ENCODE measurements at places on chromosomes 5 and 9.

DNA sequence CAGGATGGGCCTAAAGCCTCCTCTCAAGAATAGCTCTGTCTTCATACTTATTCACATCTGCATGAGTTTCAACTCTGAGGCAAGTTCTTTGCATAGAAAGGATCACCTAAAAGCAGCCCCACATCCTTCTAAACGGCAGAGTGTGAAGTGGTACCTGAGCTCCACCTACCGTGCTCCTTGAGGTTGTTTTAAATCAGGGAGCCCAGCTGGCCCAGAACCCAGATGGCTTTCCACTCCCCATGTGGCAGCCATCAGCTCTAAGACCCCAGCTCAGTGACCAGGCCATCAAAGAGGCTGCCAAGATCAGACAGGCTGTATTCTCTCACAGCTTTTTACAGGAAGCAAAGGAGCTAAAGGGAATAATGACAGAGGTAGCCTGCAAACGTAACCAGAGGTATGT is 299.3 kb downstream of the RASEF start:
- no peak for DNase-seq

- no peak for DNase-seq
Observed at GRCh38 chr5:67858471-67859031, 357.0 kb upstream of the PIK3R1 start.

DNA sequence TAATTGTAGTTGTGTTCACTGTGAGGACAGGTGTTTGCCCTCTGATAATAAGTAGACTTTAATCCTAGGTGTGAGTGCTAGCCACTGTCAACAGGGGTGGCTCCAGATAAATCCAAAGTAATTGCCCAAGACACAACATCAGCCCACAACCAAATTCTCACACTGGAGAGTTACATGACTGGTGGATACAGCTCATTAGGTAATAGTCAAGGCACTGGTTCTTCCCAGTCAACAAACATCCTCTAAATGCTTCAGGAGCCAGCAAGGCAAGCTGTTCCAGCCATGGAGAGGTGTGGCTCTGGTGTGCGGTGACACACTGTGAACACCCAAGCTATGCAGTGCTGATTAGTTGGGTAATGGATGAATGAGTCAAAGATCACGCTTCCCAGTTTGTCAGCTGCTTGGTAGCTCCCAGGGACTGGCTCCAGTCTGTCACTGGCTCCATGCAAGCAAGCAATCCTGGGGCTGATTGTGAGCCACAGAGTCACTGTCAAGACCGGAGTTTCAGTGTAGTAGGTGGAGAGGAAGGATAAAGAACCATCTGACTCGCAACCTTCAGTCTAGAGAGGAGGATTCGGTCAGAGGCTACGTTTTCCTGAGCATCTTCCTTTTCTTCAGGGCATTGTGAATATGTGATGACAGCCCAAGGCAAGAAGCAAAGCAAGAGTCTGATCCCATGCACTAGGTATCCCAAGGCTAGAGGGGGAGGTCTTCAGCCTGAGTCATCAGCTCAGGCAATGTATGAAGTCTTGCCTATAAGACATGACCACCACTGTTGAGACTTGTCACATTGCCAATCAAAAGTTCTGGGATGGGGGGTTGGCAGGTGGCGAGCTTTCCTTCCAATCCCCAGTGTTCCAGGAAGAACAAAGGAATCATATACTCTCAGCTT is 63.1 kb downstream of the UGCG start:
- peak; percentile 74 for DNase-seq

DNA sequence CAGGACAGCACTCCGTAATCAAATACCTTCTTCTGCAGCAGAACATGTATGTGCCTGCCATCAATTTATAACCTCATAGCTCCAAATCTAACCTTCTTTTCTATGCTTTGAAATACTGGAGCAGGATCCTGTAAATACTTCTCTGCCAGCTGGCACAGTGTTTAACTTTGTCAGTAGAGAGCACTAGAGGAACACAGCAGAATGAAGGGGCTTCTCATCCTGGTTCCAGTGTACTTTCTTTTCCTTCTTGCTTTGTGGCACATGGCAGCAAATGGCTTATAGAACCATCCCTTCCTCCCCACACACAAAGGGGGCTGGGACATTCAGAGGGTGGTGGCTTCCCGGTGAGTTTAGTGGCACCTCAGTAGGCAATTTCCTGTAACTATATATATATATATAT is 3.8 kb upstream of the FBXW11 start:
- no peak for DNase-seq

- no peak for DNase-seq
Observed at GRCh38 chr5:135829681-135830383, 4.6 kb upstream of the SLC25A48 start.

DNA sequence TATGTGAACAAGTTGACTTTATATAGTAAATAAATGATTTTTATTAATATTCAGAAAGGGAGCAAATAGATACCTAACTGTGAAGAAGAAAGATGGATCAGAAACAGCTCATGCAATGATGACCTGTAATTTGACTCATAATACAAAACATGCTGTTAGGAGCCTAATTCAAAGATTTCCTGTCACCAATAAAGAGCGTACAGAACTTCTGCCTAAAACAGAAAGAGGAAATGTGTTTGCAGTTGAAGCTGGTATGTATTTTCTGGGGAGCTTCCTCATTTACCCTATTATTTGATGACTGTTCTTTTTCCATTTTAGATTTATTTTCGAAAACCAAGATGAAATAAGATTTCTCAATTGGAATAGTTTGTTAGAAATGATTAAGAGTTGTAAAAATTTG is 11.4 kb downstream of the YTHDC2 start:
- no peak for DNase-seq

DNA sequence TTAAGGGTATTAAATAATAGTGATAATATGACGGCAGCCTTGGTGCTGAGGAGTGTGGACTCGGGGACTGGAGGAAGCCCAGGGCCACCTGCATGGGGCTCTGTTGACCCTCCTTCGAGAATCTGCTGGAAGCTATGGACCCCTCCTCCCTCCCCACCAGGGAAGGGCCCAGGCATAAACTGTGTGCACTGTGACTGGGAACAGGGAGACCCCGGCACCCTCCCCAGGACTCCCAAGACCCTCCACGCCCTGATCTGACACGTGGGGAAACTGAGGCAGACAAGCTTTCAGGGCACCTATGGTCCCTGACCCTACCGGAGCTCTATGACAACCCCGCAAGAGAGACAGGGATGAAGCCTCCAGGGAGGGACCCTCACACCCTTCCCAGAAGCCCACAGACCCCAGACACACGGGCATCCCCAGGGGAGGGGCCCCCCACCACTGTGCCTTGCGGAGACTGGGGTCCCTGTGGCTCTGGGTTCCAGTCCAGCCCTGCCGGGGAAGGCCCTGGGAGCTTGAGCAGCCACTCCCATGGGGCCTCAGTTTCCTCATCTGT is 6.5 kb upstream of the EGFL7 start:
- no peak for DNase-seq

GRCh38 chr5:112906637-112907036 is 15.4 kb downstream of the REEP5 start:
- no peak for DNase-seq

- DNase-seq, result no peak
Observed at GRCh38 chr9:127216888-127217217, 47.7 kb upstream of the GARNL3 start.

GRCh38 chr9:124285903-124286291 is 28.1 kb downstream of the NEK6 start:
- peak; percentile 93 for DNase-seq

DNA sequence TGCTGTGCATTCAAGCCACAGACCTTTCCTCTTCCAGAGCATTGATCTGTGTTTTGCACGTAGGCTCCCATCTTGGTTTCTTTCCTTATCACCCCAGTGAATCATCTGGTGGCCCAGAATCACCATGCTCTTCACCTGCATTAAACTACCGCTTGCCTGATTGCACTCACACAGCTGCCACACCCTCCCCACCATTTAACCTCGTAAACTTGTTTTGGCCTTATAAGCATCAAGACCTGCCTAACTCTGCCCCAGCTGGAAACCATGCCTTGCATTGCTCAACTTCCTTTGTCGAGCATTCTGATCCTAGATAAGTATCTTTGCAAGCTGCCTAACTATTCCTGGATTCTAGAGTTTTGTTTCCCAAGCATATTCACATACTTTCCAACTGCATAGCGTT is 369.6 kb upstream of the SEMA6A start:
- DNase-seq, result peak; percentile 19

- peak; percentile 15 for DNase-seq
Observed at GRCh38 chr9:32672469-32672868, 37.0 kb upstream of the TAF1L start.

DNA sequence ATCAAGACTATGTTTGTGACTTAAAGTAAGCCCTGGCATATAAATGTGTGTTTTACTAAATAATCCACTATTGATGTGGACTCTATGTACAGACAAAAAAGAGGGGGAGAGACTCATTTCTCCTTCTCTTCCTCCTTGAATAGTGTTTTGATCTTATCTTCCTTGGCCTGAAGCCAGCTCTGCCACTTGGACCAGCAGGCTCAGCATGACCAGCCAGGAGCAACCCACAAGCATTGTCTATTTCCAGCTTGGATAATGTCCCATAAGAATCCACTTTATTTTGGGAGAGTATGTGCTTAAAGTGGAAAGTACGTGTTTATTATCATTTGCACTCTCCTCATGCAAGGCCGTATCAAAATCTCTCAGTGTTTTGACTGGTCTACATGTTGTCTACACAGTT is 23.8 kb upstream of the SLC46A2 start:
- no peak for DNase-seq

- no peak for DNase-seq
Observed at GRCh38 chr9:113533335-113534225, 70.1 kb downstream of the RGS3 start.

- DNase-seq, result no peak
Observed at GRCh38 chr9:12698266-12698665, 5.1 kb downstream of the TYRP1 start.

GRCh38 chr9:113399646-113400200 is 1.4 kb downstream of the ALAD start:
- no peak for DNase-seq

DNA sequence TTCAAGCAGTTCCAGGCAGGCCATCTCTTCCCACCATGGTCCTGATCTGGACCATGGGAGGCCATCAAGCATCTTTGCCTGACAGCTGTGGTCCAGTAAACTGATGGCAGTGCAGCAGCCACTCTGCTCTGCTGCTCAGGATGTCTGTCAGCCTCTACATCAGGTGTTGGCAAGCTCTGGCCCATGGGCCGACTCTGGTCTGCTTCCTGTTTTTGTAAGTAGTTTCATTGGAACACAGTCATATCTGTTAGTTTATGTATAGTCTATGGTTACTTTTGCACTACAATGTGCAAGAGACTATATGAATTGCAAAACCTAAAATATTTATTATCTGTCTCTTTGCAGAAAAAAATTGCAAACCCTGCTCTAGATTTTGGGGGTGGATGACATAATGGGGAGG is 225.0 kb downstream of the KCTD16 start:
- DNase-seq, result no peak

GRCh38 chr9:128838338-128838737 is 8.7 kb upstream of the SPOUT1 start:
- no peak for DNase-seq

GRCh38 chr9:2181792-2182191 is 166.6 kb downstream of the SMARCA2 start:
- DNase-seq, result no peak

- no peak for DNase-seq
Observed at GRCh38 chr9:112731971-112732370, 14.1 kb upstream of the INIP start.

DNA sequence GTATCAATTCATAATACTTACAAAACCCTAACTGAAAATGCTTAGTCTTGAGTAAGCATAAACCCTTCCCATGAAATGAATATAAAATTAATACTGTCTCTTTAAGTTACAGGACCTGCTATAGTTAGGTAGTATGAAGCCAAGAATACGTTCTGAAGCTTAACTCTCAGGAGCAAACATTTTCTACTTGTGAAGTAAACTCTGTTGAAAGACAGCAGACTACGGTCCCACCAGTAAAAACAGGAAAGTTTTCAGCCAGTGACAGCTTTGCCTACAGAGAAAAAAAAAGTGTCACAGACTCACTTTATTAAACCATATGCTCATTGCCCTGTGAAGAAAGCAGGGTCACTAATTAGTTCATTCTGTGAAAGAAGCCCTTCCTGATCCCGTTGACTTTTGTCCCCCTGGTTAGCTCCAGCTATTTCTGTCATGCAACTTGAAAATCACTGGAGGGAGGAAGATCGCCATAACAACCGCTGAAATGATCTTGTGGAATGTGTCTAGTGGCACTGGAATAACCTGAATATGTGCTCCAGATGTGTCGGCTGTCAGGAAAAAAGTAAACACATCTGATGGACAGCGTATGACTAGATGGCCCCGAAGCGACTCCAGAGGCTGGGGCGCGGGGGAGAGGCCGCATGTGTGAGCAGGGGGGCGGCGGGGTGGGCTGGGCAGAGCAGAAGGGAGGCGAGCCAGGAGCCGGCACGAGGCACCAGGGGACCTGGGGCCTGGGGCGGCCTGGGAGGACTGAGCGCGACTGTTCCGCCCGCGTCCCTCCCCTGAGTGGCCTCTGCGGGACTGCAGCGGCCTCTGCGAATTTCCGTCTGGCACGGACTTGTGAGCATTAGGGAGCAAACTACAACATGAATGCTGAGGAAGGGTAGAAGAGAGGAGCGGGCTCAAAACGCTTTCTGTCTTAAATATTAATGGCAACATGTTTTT is 41.9 kb downstream of the BNC2 start:
- DNase-seq, result peak; percentile 56

GRCh38 chr9:6484210-6484609 is 71.2 kb downstream of the UHRF2 start:
- DNase-seq, result no peak

GRCh38 chr5:88691945-88692868 is 190.8 kb downstream of the MEF2C start:
- DNase-seq, result no peak

DNA sequence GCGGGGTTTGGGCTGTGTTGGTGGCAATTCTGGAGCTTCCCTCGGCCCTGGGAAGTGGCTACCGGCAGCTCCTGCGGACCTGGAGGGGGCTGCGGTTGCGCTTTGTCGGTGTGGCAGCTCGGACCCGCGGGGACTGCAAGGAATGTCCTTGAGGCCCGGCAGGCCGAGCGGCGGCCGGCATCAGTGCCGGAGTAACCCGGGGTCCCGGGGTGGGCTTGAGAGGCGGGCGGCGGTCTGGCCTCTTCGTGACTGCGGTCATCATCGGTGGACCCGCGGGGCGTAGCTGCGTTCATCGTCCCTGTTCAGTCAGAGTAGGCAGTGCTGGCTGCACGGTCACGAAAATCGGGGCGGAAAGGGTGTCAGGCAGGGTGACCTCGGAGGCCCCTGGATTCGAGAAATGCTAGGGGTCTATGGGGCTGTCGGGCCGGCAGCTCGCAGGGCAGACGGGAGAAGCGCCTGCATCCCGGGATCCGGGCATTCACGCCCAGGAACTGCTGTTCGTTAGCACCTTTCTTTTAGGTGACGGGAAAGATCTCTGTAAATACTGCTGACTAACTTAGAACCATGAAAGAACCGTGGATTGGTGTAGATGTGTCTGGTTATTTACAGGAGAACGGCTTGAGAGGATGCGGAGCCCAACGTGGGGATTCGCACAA is 474 bp downstream of the HMGCR start:
- DNase-seq, result no peak
